Stimulated activated naive B cell treated with anti-CD40 and anti-IgM and Interleukin-4, amounts not matched to agents 10 μg/mL and 1 μg/mL and 100 μg/mL, for 72 hours (primary cell): ENCODE measurements at places on chromosomes 11 and 22.
A peak's percentile ranks its signal among the peaks of the same experiment; 100 is the strongest.

DNA sequence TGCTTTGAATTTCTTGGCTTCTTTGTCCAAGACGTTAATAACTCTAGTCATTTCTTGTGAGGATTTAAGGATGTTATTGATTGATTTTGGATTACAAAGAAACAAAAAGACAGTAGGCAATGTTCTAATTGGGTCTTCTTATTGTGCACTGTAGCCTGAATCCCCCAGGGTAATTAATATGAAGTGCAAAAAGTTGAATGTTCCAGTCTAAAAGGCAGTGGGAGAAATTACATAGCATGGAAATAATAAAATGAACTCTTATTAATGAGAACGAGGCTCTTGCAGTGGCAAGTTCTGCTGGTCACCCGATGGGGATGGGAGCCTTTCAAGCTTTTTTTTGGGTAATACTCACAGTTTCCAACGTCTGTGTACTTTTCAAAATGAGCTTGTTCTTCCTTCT is 45.6 kb downstream of the UBASH3B start:
- H3K27ac ChIP-seq, result no peak overlapping the region
- H3K4me3 ChIP-seq, result no peak overlapping the region
- H3K4me1 ChIP-seq, result peaks cover 96% of the 10 kb centered on the region
- H3K36me3 ChIP-seq, result peaks cover 28% of the 10 kb centered on the region

GRCh38 chr11:130086669-130087068 is 17.0 kb downstream of the APLP2 start:
- H3K36me3 ChIP-seq, result peaks cover 10% of the 10 kb centered on the region
- no peak overlapping the region for H3K27ac ChIP-seq
- DNase-seq, result no peak
- H3K4me3 ChIP-seq, result no peak overlapping the region

GRCh38 chr22:31923136-31923535 is 21.2 kb upstream of the YWHAH start:
- no peak overlapping the region for H3K27ac ChIP-seq
- peaks cover 11% of the 10 kb centered on the region for H3K27me3 ChIP-seq
- H3K4me1 ChIP-seq, result peaks cover 14% of the 10 kb centered on the region

DNA sequence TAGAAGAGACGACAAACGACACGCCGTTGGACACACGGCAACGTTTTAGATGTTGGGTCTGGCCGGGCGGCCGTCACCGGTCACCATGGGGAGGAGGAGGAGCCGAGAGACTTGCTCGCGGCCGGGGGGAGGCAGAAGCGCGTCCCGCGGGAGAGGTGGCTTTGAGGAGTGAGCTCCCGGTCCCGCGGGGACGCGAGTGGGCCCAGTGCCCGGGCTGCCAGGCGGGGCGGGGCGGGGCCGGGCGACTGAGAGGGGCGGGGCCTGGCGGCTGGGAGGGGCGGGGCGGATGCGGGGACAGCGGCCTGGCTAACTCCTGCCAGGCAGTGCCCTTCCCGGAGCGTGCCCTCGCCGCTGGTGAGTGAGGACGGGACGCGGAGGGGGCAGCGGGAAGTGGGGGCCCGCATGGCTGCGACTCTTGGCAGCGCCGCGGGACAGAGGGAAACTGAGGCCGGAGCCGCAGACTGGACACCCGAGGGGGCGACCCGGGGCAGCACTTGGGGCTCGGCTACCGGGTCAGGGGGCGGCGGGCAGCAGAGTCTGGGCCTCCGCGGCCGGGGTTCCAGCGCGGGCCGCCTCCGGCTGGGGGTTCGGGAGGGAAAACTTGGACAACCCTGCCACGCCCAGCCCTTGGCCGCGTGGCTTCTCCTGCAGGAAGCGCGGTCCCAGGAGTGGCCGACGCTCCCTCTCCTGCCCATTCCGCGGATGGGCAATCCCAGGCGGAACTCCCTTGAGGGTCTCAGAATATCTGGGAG is at the start of gene TSPO:
Gene TSPO, plus strand, starts transcription at position 309 of the 752 bp plus-strand sequence. CDS start 7,680 bp downstream, outside the sequence.
- no peak for DNase-seq
- peaks cover 6% of the 10 kb centered on the region for H3K36me3 ChIP-seq
- H3K4me3 ChIP-seq, result peak within 1 kb of the TSS; percentile 89
- peaks cover 43% of the 10 kb centered on the region for H3K4me1 ChIP-seq

DNA sequence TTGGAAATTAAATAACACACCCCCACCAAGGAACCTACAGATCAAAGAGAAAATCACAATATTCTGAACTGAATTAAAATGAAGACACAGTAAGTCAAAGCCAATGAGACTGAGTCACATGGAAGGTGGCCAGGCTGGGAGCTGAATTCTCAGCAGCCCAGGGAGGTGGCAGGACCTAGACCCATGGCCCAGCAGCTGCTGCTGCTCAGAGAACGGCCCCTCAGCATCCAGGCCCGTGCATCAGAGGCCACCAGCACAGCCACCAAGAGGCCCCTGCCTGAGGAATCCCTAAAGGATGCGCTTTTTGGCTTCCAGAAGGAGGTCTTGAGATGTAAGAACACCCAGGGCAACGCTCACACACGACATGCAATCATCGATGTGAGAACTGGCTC is 35.0 kb downstream of the TBX1 start:
- H3K27ac ChIP-seq, result no peak overlapping the region
- H3K36me3 ChIP-seq, result peaks cover 76% of the 10 kb centered on the region
- DNase-seq, result no peak
- no peaks in the 10 kb centered on the region for H3K4me1 ChIP-seq
- H3K27me3 ChIP-seq, result no peaks in the 10 kb centered on the region

- H3K27me3 ChIP-seq, result no peaks in the 10 kb centered on the region
- H3K27ac ChIP-seq, result no peak overlapping the region
- no peak overlapping the region for H3K4me3 ChIP-seq
These were observed 20.3 kb downstream of the MMP20 start for GRCh38 chr11:102604875-102605274.

DNA sequence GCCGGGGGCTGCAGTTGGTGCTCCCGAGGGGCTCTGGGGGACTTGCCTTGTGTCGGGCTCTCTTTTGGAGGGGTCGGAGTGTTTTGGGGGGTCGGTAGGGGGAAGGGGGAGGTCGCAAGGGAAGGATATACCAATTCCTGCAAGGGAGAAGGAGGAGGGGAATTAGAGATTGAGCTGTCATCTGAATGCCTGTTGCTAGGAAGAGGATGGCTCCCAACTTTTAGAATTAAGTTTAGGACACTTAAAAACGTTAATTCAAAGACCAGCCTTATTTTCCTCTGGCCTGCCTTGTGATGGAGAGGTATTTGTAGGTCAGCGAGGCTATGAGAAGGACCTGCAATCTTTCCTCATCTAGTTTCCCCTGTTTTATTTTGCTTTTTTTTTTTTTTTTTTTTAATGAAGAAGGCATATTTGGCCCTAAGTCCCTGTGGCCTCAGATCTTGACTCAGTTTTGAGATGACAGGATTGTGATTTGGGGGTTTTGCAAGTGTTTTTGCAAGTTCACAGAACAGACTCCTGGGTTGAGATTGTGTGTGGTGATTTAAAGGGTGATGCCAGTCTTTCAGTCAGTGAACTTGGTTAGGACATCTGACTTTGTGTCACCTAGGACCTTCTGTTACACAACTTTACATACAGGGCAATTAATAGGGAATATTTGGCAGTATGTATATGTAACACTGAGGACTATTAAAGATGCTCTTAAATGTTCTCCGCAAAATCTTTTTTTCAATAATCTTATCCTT is 672 bp downstream of the TMEM135 start:
- peak overlapping the region; percentile 94 for H3K27ac ChIP-seq
- H3K4me3 ChIP-seq, result peak overlapping the region; percentile 99
- no peaks in the 10 kb centered on the region for H3K27me3 ChIP-seq
- peaks cover 18% of the 10 kb centered on the region for H3K36me3 ChIP-seq

GRCh38 chr11:79244798-79245197 is 196.0 kb downstream of the TENM4 start:
- peaks cover 6% of the 10 kb centered on the region for H3K27me3 ChIP-seq
- H3K27ac ChIP-seq, result no peak overlapping the region
- H3K36me3 ChIP-seq, result no peaks in the 10 kb centered on the region
- DNase-seq, result no peak
- no peak overlapping the region for H3K4me3 ChIP-seq

- peaks cover 17% of the 10 kb centered on the region for H3K4me1 ChIP-seq
- H3K27ac ChIP-seq, result no peak overlapping the region
- H3K27me3 ChIP-seq, result no peaks in the 10 kb centered on the region
- H3K36me3 ChIP-seq, result peaks cover 34% of the 10 kb centered on the region
- DNase-seq, result no peak
- no peak overlapping the region for H3K4me3 ChIP-seq
These were observed 113.0 kb upstream of the MTMR2 start for GRCh38 chr11:96036863-96037262.

GRCh38 chr11:26708736-26709456 is 13.0 kb downstream of the SLC5A12 start:
- H3K27me3 ChIP-seq, result no peaks in the 10 kb centered on the region
- H3K36me3 ChIP-seq, result no peaks in the 10 kb centered on the region
- H3K4me3 ChIP-seq, result no peak overlapping the region
- H3K27ac ChIP-seq, result no peak overlapping the region

- no peak overlapping the region for H3K4me3 ChIP-seq
- H3K36me3 ChIP-seq, result no peaks in the 10 kb centered on the region
- H3K27me3 ChIP-seq, result peaks cover 15% of the 10 kb centered on the region
- DNase-seq, result no peak
- H3K4me1 ChIP-seq, result peaks cover 12% of the 10 kb centered on the region
These were observed 3.2 kb downstream of the P2RX3 start for GRCh38 chr11:57341250-57341808.

DNA sequence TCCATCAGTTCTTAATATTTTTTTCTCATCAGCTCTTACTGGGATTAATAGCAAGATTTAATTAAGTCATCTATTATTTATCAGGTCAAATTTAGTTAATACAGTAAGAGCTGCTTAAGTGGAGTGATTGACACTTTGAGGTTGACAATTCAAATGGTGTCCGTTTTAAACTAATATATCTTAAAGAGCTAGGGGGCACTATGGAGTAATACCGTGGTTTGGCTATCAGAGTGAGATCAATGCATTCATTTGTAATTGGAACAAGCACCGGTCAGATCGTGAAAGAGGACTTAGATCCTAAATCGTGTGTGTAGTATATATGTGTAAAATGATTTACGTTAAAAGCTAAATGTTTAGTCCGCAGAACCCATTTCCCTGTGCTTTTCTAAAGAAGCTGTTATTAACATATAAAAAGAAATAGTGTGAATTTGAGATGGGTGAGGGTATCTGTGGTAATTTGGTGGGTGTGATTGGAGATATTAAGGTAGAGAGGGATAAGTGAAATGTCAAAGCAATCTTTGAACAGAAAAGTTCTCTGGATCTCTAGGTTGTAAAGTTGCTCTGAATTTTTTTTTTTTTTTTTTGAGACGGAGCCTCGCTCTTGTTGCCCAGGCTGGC is 2.3 kb downstream of the SIK2 start:
- H3K27me3 ChIP-seq, result no peaks in the 10 kb centered on the region
- no peaks in the 10 kb centered on the region for H3K36me3 ChIP-seq
- peaks cover 16% of the 10 kb centered on the region for H3K4me1 ChIP-seq
- no peak overlapping the region for H3K27ac ChIP-seq
- DNase-seq, result no peak
- H3K4me3 ChIP-seq, result peak overlapping the region; percentile 38

DNA sequence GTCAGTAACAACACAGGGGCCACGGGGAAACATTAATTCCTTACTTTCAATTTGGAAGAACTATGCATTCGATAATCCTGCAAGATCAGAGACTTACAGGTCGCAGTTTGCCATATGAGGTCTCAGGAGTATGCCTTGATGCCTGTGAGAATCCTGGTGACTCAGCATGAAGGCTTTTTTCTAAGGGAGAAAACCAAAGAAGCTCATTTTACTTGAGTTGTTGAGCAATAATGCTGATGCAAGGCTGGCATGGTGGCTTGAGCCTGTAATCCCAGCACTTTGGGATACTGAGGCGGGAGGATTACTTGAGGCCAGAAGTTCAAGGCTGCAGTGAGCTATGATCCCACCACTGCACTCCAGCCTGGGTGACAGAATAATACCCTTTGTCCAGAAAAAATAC is 26.6 kb downstream of the ATG16L2 start:
- peaks cover 40% of the 10 kb centered on the region for H3K36me3 ChIP-seq
- no peaks in the 10 kb centered on the region for H3K4me1 ChIP-seq
- no peak for DNase-seq
- no peak overlapping the region for H3K27ac ChIP-seq
- H3K4me3 ChIP-seq, result no peak overlapping the region

- H3K36me3 ChIP-seq, result no peaks in the 10 kb centered on the region
- peaks cover 21% of the 10 kb centered on the region for H3K27me3 ChIP-seq
- DNase-seq, result no peak
These were observed 16.9 kb downstream of the DAGLA start for GRCh38 chr11:61697078-61697502.

DNA sequence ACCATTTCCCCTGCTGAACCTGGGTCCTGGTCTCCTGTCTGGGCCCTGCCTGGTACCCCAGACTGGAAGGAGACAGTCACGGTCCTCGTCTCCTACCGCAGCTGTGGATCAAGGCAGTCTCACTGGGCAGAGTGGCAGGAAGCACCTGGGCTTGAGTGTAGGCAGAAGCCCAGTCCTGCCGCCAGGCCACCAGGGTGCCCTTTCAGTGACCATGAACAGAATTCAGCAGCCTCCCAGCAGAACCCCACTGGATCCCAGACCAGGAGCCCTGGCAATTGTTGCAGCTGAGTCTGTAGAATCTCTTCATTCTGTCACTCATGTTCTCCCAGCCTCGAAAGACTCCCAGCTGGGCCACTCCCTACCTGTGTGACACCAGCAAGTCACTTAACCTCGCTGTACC is 25.5 kb upstream of the CREB3L1 start:
- peaks cover 11% of the 10 kb centered on the region for H3K27me3 ChIP-seq
- no peak overlapping the region for H3K4me3 ChIP-seq
- no peak for DNase-seq
- H3K27ac ChIP-seq, result no peak overlapping the region

- no peak overlapping the region for H3K4me3 ChIP-seq
- DNase-seq, result no peak
- peaks cover 29% of the 10 kb centered on the region for H3K4me1 ChIP-seq
- peaks cover 5% of the 10 kb centered on the region for H3K36me3 ChIP-seq
- no peak overlapping the region for H3K27ac ChIP-seq
These were observed 76.4 kb upstream of the NNMT start for GRCh38 chr11:114219559-114220349.

DNA sequence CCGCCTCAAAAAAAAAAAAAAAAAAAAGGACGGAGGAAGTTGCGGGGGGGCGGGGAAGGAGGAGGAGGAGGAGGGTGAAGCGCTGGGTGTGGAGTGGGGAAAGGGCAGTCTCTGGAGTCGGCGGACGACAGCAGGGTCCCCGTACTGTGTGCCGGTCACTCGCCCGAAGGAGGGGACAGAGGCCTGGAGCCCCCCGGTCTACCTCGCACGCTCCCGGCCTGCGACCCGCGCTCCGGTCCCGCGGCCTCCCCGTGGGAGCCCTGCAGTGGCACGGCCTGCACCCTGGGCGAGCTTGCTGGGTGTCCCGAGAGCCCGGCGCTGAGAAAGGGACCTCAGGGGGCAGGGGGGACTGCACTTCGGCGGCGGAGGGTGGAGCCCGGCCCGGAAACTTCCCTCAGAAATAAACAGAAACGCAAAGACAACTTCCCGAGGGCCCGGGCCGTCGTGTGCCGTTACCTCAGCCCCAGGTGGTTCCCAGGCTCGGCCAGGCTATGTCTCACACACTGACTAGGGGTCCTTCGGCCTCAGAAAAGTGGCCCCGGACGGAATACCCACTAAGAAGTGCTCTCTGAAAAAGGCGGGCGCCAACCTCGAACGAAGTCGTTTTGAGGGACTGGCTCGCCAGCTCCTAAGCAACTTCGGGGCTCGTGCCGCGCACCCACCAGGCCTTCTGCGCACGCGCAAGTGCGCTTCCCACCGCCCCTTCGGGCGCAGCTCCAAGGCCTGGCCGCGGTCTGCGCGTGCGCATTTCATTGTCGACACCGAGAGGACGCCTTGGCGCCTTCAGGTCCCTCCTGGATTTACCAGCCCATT is at the start of gene MAJIN:
Gene MAJIN, minus strand, starts transcription at position 688 of the 813 bp plus-strand sequence. CDS start 12,703 bp downstream, outside the sequence.
- DNase-seq, result peak; percentile 80
- peak within 1 kb of the TSS; percentile 79 for H3K4me3 ChIP-seq
- H3K27me3 ChIP-seq, result no peaks in the 10 kb centered on the region
- H3K27ac ChIP-seq, result peak within 1 kb of the TSS; percentile 65
